ENCODE measurements at places on chromosomes 1 and 21. TPM values are rescaled to one million over a fixed set of nuclear protein-coding genes. Genes with fewer than 3 reads are reported as not detected.

DNA sequence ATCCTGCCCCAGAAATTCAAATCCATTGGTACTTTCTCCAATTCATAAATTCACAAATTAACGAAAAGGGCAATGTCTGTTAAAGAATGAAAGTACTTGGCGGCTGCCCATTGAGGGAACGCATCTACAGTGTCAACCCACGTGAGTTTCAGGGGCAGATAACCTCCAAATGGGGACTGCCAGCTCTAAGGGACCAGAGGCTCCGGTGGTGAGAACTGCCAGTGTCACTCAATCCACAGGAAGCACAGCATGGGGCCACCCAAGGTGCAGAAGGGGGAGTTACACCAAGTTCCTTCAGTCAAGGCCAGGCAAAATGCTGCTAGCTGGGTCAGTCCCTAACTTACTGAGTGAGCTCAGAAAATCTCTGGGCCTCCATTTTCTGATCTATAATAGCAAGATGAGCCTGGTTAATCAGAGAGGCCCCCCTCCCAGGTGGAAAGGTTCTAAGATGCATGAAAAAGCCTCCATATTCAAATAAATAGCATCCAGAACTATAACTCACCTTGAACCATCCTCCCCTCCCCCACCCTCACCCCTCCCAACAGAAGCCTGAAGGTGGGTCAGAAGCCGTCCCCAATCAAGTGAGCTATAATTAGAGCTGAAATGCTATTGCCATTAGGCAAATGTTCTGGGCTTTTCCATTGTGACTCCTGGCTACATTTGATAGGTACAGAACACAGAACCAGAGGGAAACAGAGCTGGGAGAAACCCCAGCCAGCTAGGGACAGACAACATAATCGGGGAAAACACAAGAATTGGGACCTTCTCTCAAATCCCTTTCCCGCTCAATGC is 41.7 kb downstream of the LRP8 start:
- peaks cover 4% of the 10 kb centered on the region for H3K4me1 ChIP-seq
- peaks cover 10% of the 10 kb centered on the region for H3K36me3 ChIP-seq
- no peaks in the 10 kb centered on the region for H3K27me3 ChIP-seq
- no peak overlapping the region for H3K4me3 ChIP-seq

DNA sequence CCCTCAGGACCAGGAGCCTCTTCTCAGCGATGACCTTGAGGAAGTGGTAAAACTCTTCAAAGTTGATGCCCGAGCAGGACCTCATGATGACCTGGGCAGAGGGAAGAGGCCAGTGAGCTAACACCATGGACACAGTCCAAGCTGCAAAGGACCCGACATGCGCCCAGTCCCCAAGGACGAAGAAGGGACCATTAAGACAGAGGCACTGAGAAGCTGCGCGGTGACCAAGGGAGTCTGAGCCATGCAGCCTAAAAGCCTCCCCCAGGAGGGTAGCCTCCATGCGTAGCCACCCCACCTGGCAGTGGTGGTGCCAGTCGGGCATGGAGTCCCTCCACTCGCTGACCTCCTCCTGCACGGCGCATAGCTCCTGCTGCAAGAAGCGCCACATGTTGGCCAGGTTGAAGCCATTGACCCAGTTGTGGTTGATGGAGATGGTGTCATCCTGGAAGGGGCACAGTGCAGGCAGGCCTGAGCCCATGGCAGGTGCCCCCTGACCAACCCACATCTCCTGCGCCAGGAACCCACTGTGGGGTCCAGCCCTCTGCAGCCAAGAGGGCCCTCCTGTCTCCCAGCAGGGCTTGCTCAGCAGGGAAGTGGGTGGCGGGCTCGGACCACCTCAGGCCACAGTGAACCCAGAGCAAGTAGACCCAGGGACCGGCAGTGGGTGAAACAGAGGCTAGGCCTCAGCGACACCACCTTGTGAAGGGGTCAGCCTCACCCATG is 2.4 kb downstream of the JMJD4 start:
- no peak for DNase-seq
- peaks cover 3% of the 10 kb centered on the region for H3K27me3 ChIP-seq
- H3K4me3 ChIP-seq = no peak overlapping the region

GRCh38 chr21:33816174-33816573 is 99.4 kb downstream of the ATP5PO start:
- H3K27ac ChIP-seq = no peak overlapping the region
- no peaks in the 10 kb centered on the region for H3K27me3 ChIP-seq
- DNase-seq = no peak
- H3K36me3 ChIP-seq = no peaks in the 10 kb centered on the region
- H3K4me3 ChIP-seq = no peak overlapping the region

ZFP69 gene
- 1.4 TPM for total RNA-seq

GRCh38 chr1:53964109-53964508 is 18.0 kb downstream of the LRRC42 start:
- H3K4me1 ChIP-seq = no peaks in the 10 kb centered on the region
- H3K27ac ChIP-seq = no peak overlapping the region
- peaks cover 27% of the 10 kb centered on the region for H3K36me3 ChIP-seq
- no peak for DNase-seq
- H3K27me3 ChIP-seq = no peaks in the 10 kb centered on the region

- H3K27ac ChIP-seq = no peak overlapping the region
- DNase-seq = no peak
- H3K4me3 ChIP-seq = no peak overlapping the region
- H3K4me1 ChIP-seq = peaks cover 15% of the 10 kb centered on the region
- H3K27me3 ChIP-seq = no peaks in the 10 kb centered on the region
These were observed 123.3 kb upstream of the IFFO2 start for GRCh38 chr1:19079541-19080472.

DNA sequence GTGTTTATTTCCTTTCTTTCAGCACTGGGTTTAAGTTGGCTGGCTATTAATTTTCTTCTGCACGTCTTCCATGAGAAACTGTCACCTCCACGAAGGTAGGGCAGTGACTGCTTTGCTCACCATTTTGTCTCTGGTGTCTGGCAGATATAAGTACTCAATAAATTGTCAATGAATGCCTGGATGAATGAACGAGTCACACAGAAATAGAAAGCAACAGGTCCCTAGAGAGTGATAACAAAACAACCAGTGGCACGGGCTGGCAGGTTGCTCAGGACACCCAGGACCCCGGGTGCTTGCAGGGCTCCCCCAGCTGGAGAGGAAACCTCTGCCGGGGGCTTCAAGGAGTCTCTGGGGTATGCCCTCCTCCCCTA is 3.2 kb upstream of the MYOC start:
- no peak overlapping the region for H3K4me3 ChIP-seq
- H3K27ac ChIP-seq = no peak overlapping the region
- no peak for DNase-seq

PLA2G2D gene
- total RNA-seq = not detected

SLC30A10 gene
- total RNA-seq = not detected

PERM1 gene
- not detected for total RNA-seq

DNA sequence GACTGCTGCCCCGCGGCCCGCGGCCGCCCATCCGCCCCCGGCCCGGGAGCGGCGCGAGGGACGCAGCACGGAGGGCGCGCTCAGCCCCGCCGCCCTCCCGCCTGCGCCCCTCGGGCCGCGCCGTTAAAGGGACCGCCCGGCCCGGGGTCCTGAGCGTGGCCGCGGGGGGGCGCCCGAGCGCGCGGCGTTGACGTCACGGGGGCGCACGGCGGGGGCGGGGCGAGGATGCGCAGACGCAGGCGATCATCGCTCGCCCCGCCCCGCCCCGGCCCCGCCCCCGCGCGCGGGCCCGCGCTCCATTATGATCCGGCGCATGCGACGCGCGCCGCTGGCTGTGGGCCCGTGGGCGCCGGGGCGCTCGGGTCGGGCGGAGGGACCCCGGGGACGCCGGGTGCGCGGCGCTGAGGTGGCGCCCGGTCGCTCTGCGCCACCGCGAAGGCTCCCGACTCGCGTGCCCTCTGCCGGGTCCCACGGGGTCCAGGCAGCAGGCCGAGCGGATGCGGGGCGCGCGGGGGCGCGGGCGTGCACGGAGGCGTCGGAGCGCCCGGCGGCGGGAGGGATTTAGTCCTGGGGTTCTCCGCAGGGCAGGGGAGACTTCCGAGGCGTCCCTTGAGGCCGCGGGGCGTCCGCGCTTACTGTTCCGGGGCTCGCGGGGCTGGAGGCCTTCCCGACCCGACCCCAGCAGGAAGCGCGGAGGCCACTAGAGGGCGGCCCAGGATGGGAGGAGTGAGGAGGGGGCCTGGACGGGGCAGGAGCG is at the start of gene DVL1:
Gene DVL1, minus strand, starts transcription at position 163 of the 757 bp plus-strand sequence. CDS start 353 bp downstream, outside the sequence.
- no peaks in the 10 kb centered on the region for H3K36me3 ChIP-seq
- H3K27ac ChIP-seq = peak within 1 kb of the TSS; percentile 24
- peak within 1 kb of the TSS; percentile 71 for H3K4me3 ChIP-seq
- H3K4me1 ChIP-seq = peaks cover 25% of the 10 kb centered on the region

- DNase-seq = no peak
- H3K36me3 ChIP-seq = no peaks in the 10 kb centered on the region
- H3K4me1 ChIP-seq = peaks cover 23% of the 10 kb centered on the region
- no peaks in the 10 kb centered on the region for H3K27me3 ChIP-seq
- H3K4me3 ChIP-seq = no peak overlapping the region
These were observed 49.6 kb upstream of the ATP1A1 start for GRCh38 chr1:116323491-116323890.

TMOD4 gene
- 2.9 TPM for total RNA-seq

- H3K36me3 ChIP-seq = no peaks in the 10 kb centered on the region
- H3K4me1 ChIP-seq = peaks cover 3% of the 10 kb centered on the region
- H3K27me3 ChIP-seq = peaks cover 11% of the 10 kb centered on the region
- no peak overlapping the region for H3K27ac ChIP-seq
- DNase-seq = no peak
These were observed 48.2 kb upstream of the BTG3 start for GRCh38 chr21:17660862-17661261.

TMEM61 gene
- total RNA-seq = not detected

GRCh38 chr1:111719674-111720132 is 19.5 kb downstream of the INKA2 start:
- no peaks in the 10 kb centered on the region for H3K27me3 ChIP-seq
- no peak overlapping the region for H3K4me3 ChIP-seq
- no peak overlapping the region for H3K27ac ChIP-seq
- H3K36me3 ChIP-seq = peaks cover 18% of the 10 kb centered on the region
- peak; percentile 29 for DNase-seq

GRCh38 chr1:51516649-51517158 is 2.4 kb downstream of the EPS15 start:
- peak overlapping the region; percentile 78 for H3K4me3 ChIP-seq
- no peaks in the 10 kb centered on the region for H3K27me3 ChIP-seq
- H3K27ac ChIP-seq = peak overlapping the region; percentile 92

DNA sequence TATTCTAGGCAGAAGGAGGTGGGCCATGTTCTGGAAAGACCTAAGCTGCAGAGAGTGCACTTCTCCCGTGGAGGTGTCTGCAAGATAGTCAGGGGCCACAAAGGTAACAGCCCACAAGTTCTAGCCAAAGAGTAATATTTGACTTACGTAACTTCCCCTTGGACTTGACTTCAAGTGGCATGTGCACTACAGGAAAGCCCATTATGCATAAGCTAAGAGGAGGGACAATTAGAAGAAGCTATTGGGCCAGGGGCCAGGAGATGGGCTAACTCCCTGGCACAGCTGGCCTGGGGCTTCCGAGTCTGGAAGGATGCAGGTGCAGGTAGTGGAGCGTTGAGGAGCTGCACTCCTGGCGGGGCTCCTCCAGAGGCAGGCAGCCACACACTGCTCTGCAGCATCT is 58.3 kb downstream of the ERG start:
- H3K27me3 ChIP-seq = no peaks in the 10 kb centered on the region
- no peak for DNase-seq
- no peaks in the 10 kb centered on the region for H3K4me1 ChIP-seq
- H3K36me3 ChIP-seq = no peaks in the 10 kb centered on the region

DNA sequence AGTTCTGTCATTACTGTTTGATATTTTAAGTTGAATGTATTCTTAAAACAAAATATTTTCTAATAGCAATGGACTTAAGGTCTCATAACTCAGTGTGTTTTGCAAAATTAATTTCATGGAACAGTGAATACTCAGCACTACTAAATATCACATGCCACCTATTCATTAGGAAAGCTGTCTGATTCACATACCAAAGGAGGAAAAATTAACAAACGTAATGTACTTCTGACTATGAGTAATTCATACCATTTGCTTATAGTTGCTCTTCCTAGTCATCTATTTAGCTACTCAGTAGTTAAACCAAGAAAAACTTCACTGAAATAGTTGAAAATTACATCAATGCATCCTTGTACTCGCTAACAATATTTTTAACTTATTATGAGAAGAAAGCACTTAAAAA is 35.2 kb downstream of the TP53BP2 start:
- H3K36me3 ChIP-seq = peaks cover 35% of the 10 kb centered on the region
- no peak for DNase-seq
- no peaks in the 10 kb centered on the region for H3K27me3 ChIP-seq
- no peak overlapping the region for H3K27ac ChIP-seq
- peaks cover 16% of the 10 kb centered on the region for H3K4me1 ChIP-seq
- H3K4me3 ChIP-seq = no peak overlapping the region

- no peak overlapping the region for H3K4me3 ChIP-seq
- H3K36me3 ChIP-seq = peaks cover 2% of the 10 kb centered on the region
- H3K27ac ChIP-seq = no peak overlapping the region
These were observed 119.0 kb downstream of the TNFSF18 start for GRCh38 chr1:172931761-172932160.

- no peak overlapping the region for H3K27ac ChIP-seq
- no peak overlapping the region for H3K4me3 ChIP-seq
- H3K36me3 ChIP-seq = peaks cover 27% of the 10 kb centered on the region
- no peak for DNase-seq
These were observed 24.9 kb upstream of the GLIS1 start for GRCh38 chr1:53763911-53764310.

KRTAP11-1 gene
- total RNA-seq = not detected

PTBP2 gene
- 10.7 TPM for total RNA-seq

DNA sequence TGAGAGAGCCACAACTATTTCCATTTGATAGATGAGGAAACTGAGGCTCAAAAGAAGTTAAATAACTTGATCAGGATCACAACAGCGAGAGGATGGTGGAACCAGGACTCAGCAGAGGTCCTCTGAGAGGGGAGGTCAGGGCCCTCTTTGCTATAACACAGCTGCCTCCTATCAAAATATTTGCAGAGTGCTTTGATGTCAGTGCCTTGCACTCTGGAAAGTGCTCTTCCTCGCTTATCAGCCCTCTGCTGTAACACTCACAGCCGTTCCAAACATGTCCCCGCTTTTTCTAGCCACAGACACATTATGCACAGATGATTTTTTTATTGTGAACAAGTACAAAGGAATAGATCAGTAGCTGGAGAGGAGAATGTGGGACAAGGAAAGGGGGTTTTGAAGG is 71.8 kb upstream of the ARHGAP29 start:
- no peak overlapping the region for H3K4me3 ChIP-seq
- H3K36me3 ChIP-seq = no peaks in the 10 kb centered on the region
- H3K4me1 ChIP-seq = no peaks in the 10 kb centered on the region
- no peak for DNase-seq

- no peaks in the 10 kb centered on the region for H3K4me1 ChIP-seq
- H3K4me3 ChIP-seq = no peak overlapping the region
- DNase-seq = no peak
- H3K27ac ChIP-seq = no peak overlapping the region
- no peaks in the 10 kb centered on the region for H3K27me3 ChIP-seq
These were observed 6.8 kb upstream of the PPP1R8 start for GRCh38 chr1:27823784-27824183.

- peaks cover 2% of the 10 kb centered on the region for H3K4me1 ChIP-seq
- no peaks in the 10 kb centered on the region for H3K27me3 ChIP-seq
- H3K36me3 ChIP-seq = peaks cover 29% of the 10 kb centered on the region
- no peak for DNase-seq
- no peak overlapping the region for H3K27ac ChIP-seq
These were observed 281.2 kb downstream of the AKT3 start for GRCh38 chr1:243568793-243569192.

GRCh38 chr1:212254853-212255363 is 30.3 kb upstream of the PPP2R5A start:
- no peaks in the 10 kb centered on the region for H3K27me3 ChIP-seq
- H3K36me3 ChIP-seq = peaks cover 2% of the 10 kb centered on the region
- peaks cover 46% of the 10 kb centered on the region for H3K4me1 ChIP-seq
- DNase-seq = no peak
- peak overlapping the region; percentile 16 for H3K4me3 ChIP-seq
- peak overlapping the region; percentile 78 for H3K27ac ChIP-seq
